ENCODE measurements at places on chromosomes 4 and X. TPM values are rescaled to one million over a fixed set of nuclear protein-coding genes. Genes with fewer than 3 reads are reported as not detected.

QDPR gene
- total RNA-seq = 5.3 TPM

GPR173 gene
- 1.5 TPM for total RNA-seq

SSX4 gene
- total RNA-seq = not detected

SYP gene
- total RNA-seq = 0.23 TPM

GABRQ gene
- not detected for total RNA-seq

MSL3 gene
- 23.5 TPM for total RNA-seq

ADRA2C gene
- total RNA-seq = 7.0 TPM

CT45A3 gene
- total RNA-seq = not detected
